Renal pelvis (tissue), 12 donors: ENCODE measurements at places on chromosomes 2 and 18. TPM values are rescaled to one million over a fixed set of nuclear protein-coding genes. Genes with fewer than 3 reads are reported as not detected.

Gene RBM45
- 25.6 TPM for polyA plus RNA-seq

Gene FSHR
- polyA plus RNA-seq = not detected

Gene SCN1A
- polyA plus RNA-seq = 0.37 TPM

Gene FAM124B
- 2.3 TPM for polyA plus RNA-seq

Gene SPATA3
- polyA plus RNA-seq = not detected

Gene C2orf74
- 40.1 TPM for polyA plus RNA-seq

Gene EVX2
- 0.01 TPM for polyA plus RNA-seq

Gene NEU4
- polyA plus RNA-seq = 2.5 TPM

Gene PLGLB2
- polyA plus RNA-seq = 3.7 TPM

Gene TRIM43
- polyA plus RNA-seq = 0.30 TPM

Gene PARD3B
- polyA plus RNA-seq = 33.2 TPM

Gene COPS7B
- 62.5 TPM for polyA plus RNA-seq

Gene SCN9A
- polyA plus RNA-seq = 1.2 TPM

Gene CPS1
- 2.5 TPM for polyA plus RNA-seq

Gene SULT1C2
- polyA plus RNA-seq = 37.7 TPM

Gene AGXT
- 0.11 TPM for polyA plus RNA-seq

Gene PELI1
- polyA plus RNA-seq = 32.2 TPM

Gene BCL11A
- 14.4 TPM for polyA plus RNA-seq

Gene DSEL
- polyA plus RNA-seq = 22.5 TPM

Gene IL36RN
- polyA plus RNA-seq = not detected

Gene SGPP2
- 16.7 TPM for polyA plus RNA-seq

Gene TOGARAM2
- 1.5 TPM for polyA plus RNA-seq

Gene L3MBTL4
- polyA plus RNA-seq = 5.7 TPM

Gene GRHL1
- 5.1 TPM for polyA plus RNA-seq

Gene ST6GAL2
- polyA plus RNA-seq = 11.5 TPM

Gene HOXD13
- 0.08 TPM for polyA plus RNA-seq

Gene LIMS4
- 1.2 TPM for polyA plus RNA-seq

Gene MLPH
- 5.1 TPM for polyA plus RNA-seq

Gene EMX1
- polyA plus RNA-seq = 56.6 TPM

Gene REEP1
- 3.5 TPM for polyA plus RNA-seq

Gene RGPD4
- not detected for polyA plus RNA-seq

Gene STRADB
- 110 TPM for polyA plus RNA-seq

Gene BMP10
- polyA plus RNA-seq = not detected

Gene KIF5C
- polyA plus RNA-seq = 4.4 TPM

Gene RUFY4
- 0.08 TPM for polyA plus RNA-seq

Gene ACVR2A
- 25.0 TPM for polyA plus RNA-seq

Gene HOXD1
- polyA plus RNA-seq = 9.1 TPM

Gene C1QL2
- not detected for polyA plus RNA-seq

Gene CLEC4F
- polyA plus RNA-seq = not detected

Gene TEX44
- not detected for polyA plus RNA-seq

Gene SPR
- 13.0 TPM for polyA plus RNA-seq

Gene PAX3
- polyA plus RNA-seq = not detected

Gene DNAJC5G
- 0.60 TPM for polyA plus RNA-seq
